ENCODE measurements at places on chromosomes 4 and X.
A peak's percentile ranks its signal among the peaks of the same experiment; 100 is the strongest.

DNA sequence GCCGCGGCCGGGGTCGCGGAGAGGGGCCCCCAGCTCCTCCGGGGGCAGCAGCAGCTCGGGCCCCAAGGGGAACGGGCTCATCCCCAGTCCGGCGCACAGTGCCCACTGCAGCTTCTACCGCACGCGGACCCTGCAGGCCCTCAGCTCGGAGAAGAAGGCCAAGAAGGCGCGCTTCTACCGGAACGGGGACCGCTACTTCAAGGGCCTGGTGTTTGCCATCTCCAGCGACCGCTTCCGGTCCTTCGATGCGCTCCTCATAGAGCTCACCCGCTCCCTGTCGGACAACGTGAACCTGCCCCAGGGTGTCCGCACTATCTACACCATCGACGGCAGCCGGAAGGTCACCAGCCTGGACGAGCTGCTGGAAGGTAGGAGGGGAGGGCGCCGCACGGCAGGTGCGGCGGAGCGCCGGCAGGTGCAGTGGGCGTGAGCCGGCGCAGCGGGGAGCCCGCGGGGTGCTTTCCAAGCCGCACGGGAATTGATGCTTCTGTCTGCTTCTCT lies 886 bp downstream of the DCLK2 start:
- peak; percentile 64 for DNase-seq

DNA sequence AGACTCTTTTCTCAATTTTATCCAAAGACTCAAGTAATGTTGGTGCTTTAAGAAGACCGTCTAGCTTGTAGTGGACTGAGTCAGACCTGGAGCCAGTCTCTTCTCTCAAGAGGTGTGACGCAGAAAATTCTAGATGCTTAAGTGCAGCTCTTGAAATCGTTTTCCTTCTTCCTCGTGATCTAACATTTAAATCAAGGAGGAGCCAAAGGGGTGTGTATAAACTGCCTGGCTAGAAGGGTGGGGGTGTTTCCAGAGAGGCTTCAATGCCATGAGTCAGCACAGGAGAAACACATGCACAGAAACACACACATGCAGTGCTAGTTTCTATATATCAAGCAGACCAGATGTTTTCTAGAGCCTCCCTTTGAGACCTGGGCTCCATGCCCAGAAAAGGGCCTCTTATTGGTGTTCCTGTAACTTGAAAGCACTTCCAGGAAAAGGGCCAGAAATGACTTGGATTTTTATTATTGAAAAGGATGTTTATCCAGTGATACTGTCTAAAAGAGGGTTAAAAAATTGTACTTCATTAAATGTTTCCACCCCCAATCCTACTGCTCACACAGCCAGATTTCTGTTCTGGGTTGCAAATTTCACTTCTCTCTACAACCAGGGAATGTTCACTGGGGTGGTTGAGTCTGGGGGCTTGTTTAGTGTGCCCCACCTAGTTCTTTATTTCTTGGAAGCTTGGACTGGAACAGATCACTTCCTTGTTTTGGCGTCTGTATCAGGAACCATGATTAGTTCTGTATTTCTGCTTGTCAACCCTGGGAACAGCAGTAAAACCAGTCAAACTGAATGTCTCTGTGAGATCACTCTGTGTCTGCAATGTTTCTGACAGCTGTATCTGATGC lies at the start of gene CLIC2:
Gene CLIC2 (minus strand): TSS at position 129 of the 851 bp plus-strand sequence. CDS start 187 bp downstream, outside the sequence.
- no peak for DNase-seq

- DNase-seq = peak; percentile 42
These were observed 95.8 kb upstream of the LDB2 start for GRCh38 chr4:16993956-16994840.

GRCh38 chr4:6475492-6476020 lies 3.1 kb upstream of the PPP2R2C start:
- DNase-seq = no peak

GRCh38 chr4:187606581-187606980 lies 389.0 kb upstream of the ZFP42 start:
- peak; percentile 73 for DNase-seq
